ENCODE measurements at places on chromosomes 12 and 14. TPM values are rescaled to one million over a fixed set of nuclear protein-coding genes. Genes with fewer than 3 reads are reported as not detected.

DNA sequence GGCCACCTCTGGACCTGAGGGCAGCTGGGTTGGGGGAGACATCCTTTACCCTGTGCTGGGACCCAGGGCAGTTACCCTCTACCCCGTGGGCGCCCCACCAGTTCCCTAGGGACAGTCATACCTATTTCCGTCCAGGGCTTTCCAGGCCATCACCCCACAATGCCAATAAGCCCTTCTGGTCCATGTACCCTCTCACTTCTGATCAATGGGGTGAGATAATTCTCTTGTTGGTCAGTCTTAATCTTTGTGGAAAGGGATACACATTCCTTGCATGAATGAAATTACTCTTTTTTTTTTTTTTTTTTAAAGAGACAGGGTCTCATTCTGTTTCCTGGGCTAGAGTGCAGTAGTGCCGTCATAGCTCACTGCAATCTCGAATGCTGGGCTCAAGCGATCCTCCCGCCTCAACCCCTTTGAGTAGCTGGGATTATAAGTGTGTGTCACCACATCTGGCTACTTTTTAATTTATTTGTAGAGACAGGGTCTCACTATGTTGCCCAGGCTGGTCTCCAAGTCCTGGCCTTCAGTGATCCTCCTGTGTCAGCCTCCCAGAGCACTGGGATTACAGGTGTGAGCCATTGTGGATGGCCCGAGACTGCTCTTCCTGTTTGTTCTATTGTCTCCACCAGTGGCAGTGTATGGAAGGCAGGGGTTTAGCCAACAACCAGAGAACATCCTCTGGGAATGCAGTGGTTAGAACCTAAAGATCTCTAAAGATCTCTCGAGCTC is 46.3 kb upstream of the STON2 start:
- DNase-seq = no peak

DNA sequence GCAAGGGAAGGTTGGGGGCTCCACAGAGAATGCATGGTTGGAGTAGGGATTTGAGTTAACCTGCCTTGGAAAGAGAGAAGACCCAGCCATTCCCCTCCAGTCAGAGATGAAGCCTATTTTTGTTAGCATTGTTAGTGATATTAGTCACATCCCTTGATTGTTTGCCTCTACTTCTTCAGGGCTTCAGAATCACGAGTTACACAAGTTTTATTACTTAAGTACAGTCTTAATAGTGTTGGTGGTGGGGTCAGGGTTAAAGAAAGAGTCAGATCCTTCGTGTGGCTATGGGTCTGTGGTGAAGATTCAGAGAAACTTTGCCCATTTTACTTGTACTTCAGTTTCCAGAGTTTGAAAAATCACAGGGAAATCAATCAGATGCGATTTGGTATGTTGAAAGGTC is 363.1 kb downstream of the LRIG3 start:
- peak; percentile 90 for DNase-seq

GRCh38 chr12:83843541-83843940 is 1069.1 kb downstream of the SLC6A15 start:
- DNase-seq = no peak

EML1 gene
- 32.0 TPM for total RNA-seq
